ENCODE measurements at places on chromosomes 16 and 17.

DNA sequence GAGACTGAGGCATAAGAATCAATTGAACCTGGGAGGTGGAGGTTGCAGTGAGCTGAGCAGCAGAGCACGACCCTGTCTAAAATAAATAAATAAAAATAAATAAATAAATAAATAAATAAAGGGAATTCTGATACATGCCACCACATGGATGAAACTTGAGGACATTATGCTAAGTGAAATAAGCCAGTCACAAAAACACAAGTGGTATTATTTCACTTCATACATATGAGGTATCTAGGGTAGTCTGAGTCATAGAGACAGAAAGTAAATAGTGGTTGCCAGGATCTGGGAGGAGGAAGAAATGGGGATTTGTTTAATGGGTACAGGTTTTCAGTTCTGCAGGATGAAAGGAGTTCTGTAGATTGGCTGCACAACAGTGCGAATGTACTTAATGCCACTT, 16.3 kb downstream of the PIPOX start:
- DNase-seq = no peak

DNA sequence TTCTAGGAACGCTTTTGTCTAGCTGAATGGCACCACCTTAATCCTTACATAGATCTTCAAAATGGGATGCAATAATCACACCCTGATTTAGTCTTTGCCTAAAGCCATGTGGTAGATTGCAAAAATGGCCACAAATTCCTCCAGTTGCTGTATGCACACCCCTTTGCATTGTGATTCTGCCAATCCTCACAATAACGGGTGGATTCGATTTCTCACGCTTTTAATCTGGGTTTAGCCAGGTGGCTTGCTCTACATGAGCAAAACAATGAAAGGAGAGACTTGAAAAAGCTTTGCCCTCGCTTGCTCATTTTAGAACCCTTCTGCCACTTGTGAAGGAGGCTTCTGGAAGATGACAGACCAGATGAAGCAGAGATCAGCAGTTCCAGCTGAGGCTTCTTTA, 50.3 kb upstream of the B4GALNT2 start:
- DNase-seq = no peak

GRCh38 chr17:31524926-31525800, 133.7 kb downstream of the RAB11FIP4 start:
- DNase-seq = peak; percentile 84

- no peak for DNase-seq
Measured at GRCh38 chr16:84308120-84308519, 13.4 kb downstream of the WFDC1 start.

DNA sequence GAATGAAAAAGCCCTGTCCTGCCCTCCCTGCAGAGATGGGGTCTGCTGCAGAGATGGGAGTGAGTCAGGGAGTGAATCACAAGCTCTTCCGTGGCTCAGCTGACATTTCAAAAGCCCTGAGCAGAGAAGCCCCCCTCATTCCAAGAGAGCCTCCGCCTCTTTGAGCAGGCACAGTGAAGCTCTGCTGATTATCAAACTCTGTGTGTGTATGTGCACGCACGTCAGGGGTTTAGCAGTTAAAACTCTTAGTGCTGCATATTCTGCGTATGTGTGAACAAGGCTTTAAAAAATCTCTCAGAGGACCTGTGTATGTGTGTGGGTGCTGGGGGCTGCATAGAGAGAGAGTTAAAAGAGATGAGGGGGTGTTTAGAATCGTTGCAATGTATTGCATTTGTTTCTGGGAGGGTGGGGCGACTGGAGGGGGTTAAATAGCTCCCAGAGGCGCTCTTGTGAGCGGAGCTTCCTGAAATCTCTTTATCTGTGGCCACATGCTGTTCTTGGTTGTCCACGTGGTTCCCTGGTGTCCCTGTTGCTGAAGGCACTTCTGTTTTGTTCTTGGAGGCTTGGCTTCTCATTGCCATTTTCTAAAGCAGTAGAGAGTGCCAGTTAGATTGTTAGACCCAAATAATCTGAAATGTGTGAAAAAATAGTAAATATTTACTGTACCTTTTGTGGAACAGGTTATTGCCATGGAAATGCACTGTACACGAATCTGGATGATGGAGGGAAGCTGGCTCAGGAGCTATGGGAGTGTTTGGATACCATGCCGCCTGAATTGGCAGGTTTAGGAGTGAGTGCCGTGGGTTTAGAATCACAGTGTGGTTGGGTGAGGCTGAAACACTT, 116.6 kb downstream of the PRKCB start:
- DNase-seq = no peak

Data from CD4-positive, alpha-beta T cell treated with Interleukin-4 for 1 hour (primary cell).